CD4-positive, alpha-beta T cell treated with Interferon alpha-2 for 1 hour (primary cell): ENCODE measurements at places on chromosomes 13 and 19.

DNA sequence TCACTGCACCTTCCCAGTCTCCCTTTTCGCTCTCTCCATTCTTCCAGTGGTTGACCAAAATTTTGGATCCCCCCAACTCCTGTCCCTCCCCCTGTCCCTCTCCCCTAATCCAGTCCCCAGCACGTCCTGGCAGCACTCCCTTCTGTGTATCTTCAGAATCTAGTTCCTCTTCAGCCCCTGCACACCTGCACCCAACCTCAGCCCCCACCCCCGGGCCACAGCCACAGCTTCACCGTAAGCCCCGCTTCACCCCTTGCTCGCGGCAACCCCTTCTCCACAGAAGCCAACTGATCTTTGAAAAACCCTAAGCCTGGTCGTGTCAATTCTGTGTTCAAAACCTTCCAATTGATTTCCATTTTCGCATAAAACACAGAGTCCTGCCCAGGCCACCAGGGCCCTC, 35.5 kb upstream of the SLC15A1 start:
- no peak for DNase-seq

- no peak for DNase-seq
Measured at GRCh38 chr19:19687090-19687489, 18.5 kb downstream of the ZNF101 start.

DNA sequence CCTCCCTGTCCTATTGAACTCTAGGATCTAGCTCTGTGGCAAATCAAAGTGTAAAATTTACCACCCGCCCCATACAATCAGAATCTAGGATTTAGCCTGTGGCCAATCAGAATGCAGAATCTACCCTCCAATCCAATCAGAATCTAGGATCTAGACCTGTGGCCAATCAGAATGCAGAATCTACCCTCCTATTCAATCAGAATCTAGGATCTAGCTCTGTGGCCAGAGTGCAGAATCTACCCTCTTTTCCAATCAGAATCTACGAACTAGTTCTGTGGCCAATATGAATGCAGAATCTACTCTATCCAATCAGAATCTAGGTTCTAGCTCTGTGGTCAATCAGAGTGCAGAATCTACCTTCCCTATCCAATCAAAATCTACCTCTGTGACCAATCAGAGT, 25.8 kb downstream of the PRKD2 start:
- DNase-seq = no peak

GRCh38 chr19:35099155-35099896, 16.3 kb upstream of the FXYD3 start:
- DNase-seq = no peak

GRCh38 chr19:16575861-16576689, 3.9 kb upstream of the SLC35E1 start:
- DNase-seq = no peak

- DNase-seq = peak; percentile 91
Measured at GRCh38 chr19:48660852-48661710, 11.7 kb downstream of the NTN5 start.

- no peak for DNase-seq
Measured at GRCh38 chr13:112726016-112726767, 36.4 kb downstream of the ATP11A start.

GRCh38 chr13:20547479-20547908, 19.5 kb upstream of the IFT88 start:
- no peak for DNase-seq

DNA sequence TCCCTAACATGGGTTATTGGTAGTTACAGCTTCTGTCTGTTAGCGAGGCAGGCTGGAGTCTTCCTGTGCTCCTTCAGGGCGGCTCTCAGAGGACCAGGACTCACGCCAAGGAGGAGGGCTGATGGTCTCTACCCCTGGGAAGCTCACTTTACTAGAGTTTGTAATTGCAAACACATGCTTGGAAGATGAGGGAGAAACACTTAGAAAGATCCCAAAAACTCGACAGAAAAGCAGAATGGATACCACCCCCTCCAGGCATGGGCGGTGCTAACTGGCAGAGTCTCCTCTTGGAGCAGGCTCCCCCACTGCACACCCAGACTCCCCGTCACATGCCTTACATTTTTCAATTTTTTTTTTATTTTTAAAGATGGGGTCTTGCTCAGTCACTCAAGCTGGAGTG, 62.0 kb downstream of the PARP4 start:
- DNase-seq = no peak

DNA sequence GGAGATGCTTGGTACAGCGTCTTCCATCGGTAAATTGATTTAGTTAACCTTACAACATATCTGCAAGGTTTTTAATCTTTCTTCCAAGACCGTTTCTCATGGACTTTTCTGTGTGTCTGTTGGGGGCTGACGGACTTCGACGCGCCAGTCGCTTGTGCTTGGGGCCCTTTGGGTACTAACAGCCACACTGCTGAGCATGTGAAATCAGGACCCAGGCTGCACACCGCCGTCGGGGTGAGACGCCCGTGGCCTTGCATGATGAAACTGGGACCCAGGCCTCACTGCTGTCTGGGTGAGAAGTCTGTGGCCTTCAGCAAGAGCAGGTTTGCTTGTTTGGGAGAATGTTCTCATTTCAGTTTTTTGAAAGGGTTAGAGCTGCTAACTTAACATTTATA, 9.8 kb downstream of the ATP4B start:
- no peak for DNase-seq

GRCh38 chr19:31421856-31422255, 72.6 kb upstream of the TSHZ3 start:
- DNase-seq = no peak

GRCh38 chr13:65453982-65454381, 1776.2 kb downstream of the PCDH9 start:
- DNase-seq = no peak

- no peak for DNase-seq
Measured at GRCh38 chr19:49862391-49863253, 4.8 kb downstream of the PNKP start.

DNA sequence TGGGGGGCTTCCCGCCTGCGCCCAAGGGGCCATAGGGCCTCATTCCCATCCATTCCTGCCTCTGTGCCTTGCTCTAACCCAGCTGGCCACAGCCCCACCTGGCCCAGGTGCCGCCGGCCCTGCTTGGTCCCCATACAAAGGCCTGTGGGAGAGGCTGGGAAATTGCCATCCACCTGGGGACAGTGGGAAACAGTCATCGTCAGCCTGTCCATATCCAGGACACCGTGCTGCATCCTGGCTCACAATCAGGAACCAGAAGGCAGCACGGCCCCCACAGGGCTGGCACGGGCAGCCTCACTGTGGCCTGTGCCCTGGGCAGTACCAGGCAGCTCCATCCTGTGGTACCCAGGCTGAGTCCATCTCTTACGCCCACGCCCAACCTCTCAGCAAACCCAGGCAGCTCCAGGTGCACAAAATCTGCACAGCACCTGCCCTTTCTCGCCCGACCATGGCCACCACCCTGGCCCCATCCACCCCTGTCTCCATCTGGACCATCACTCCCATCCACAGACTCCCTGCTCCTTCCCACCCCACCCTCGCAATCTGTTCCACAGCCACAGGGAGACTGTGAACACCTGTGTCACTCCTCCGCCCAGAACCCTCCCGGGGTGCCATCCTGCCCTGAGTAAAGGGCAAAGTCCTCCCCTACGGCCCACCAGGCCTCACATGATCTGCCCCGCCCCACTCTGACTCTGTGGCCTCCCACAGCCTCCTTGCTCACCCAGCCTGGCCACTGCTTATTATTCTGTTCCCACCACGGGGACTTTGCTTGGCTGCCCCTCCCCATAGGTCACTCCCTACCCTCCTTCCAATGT, 21.1 kb upstream of the FBXO27 start:
- DNase-seq = no peak

DNA sequence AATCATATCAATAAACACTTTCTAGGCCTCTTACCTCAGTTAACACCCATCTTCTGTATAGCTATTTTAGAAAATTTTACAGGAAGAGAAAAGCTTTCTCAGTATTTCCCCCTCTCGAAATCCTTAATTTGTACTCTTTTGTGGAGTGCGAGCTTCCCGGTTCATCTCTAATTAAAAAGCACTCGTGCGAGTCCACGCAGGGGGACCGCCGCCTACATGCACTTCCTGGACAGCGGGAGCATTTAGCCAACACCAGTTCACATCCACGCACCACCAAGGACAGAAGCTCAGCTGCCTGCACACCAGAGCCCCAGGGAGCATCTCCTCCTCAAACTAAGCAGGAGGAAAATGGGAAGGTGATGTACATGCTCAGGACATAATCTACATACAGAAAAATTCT, 60.0 kb downstream of the RASA3 start:
- no peak for DNase-seq

DNA sequence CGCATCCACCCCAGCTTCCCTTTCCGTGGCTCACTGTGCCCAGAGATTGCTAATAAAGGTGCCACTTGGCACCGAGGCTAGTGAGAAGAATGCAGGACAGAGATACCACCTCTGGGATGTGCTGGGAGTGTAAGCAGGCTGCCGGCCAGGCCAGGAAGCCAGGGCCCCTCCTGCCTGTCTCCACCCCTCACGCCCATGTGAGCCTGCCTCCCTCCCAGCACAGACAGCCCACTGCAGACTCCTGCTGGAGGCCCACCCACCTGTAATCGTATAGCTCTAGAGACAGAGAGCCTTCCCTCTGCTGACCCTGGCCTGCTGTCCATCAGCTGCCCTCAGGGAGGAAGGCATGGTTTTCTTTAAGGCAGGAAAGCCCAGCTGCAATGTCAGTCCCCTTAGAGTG, 13.9 kb downstream of the VSTM2B start:
- no peak for DNase-seq

- DNase-seq = no peak
Measured at GRCh38 chr19:32877323-32877912, 7.9 kb upstream of the SLC7A9 start.

DNA sequence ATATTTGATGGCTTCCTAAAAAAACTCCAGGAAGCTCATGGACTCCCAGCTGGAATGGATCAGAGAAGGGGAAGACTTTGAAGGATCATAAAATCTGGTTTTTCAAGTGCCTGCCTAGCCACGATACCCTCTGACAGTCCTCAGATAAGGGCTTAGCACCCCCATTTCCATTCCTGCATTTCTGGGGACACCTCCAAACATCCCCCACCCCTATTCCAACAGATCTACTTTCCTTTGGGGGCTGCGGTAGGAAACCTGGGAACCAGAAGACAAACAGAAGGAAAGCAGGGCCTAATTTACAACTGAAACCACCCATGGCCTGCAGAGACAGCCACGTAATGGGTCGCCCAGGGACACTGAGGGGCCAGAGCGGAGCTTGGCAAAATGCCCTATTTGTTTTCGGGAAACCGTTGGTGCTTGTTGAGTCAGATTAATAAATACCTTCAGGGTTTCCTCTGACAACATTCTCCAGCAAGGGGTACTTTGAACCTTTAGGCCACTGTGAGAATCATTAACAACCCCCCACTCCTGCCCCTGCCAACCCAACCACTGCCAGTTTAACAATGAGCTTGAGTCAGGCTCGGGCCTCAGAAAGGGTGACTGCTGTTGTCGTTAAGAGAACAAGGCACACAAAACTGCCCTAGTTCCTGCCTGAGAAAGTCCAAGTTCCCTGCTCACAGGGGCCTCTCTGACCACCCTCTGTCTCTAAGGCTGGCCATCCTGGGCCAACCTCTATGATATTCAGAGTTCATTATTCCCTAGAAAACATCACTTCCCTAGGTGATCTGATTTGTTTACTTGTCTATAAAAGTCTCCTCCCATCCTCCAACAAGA, 23.5 kb downstream of the RHPN2 start:
- no peak for DNase-seq

DNA sequence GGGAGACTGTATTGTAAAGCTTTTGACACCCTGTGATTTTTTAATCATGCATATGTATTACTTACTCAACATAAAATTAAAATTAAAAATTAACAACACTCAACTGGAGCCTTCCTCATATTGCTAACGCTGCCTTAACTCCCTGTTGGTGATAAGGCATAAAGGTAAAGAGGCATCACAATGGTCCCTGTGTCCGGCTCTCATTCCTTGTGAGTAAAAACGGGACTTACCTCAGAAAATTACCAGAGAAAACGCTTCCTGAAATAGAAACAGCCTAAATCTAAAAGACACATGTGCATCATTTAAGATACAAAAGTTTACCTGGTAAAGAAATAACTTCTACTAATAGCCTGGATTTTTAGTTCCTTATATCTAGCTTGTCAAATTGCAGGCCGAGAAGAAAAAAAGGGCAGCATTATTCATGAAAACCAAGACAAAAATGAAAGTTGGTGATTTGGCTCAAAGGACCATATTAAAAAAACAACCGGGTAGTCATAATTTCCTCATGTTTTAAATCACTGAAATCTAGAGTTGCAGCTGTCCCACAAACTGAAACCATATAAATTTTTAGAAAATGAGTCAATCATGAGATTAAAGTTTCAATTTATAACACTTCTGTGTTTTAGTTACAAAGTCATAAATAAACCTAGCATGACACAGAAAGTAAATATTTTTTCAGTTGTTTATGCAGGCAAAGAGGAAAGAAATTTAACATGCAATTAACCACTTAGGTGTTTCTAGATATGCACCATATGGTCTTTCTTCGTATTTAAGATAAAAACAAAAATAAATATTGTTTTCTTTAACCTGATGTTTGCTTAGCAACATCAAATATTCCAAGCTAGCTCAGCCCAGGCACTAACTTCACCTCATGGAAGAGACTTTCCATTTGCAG, 94.7 kb downstream of the MIPEP start:
- DNase-seq = no peak

DNA sequence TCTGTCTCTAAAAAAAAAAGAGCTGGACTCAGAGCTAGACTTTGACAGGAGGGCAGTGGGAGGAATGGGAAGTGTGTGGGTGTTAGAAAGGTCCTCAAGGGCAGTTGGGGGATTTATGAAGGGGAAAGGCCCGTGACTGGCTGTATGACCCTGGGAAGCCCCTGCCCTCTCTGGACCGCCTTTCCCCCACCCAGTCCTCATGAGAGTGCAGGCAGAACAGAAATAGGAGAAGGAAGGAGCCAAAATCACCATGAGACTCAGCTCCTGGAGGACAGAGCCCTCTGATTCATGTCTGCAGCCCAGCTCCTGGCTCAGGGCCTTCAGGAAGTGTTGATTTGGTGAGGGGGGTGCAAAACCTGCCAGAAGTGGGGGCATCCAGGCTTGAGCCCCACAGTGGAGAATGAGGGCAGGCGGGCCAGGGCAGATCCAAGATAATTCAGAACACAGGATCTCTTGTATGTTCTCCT, 8.7 kb upstream of the SMG9 start:
- DNase-seq = no peak

GRCh38 chr13:67515895-67516294, 285.8 kb upstream of the PCDH9 start:
- no peak for DNase-seq

GRCh38 chr19:35024095-35024494, 6.2 kb upstream of the SCN1B start:
- no peak for DNase-seq

GRCh38 chr13:87107651-87108050, 563.5 kb upstream of the SLITRK5 start:
- no peak for DNase-seq

DNA sequence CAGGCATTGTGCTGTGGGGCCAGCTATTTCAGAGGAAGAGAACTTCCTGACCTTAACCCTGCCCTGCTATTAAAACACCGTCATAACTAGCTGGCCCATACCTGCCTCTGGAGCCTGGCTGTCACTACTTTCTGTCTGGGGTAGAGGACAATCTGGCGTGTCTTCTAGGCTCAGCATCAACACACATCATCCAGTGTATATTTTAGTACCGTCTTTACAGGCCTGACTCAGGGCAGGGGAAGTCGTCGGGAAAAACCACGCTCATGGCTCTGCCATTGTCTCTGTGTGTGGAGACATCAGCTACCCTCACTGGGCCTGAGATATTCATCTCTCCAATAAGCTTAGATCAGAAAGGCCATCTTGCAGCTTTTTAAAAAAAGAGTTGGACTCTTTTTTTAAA, 151.1 kb downstream of the KATNAL1 start:
- no peak for DNase-seq
